Activated CD8-positive, alpha-beta memory T cell treated with anti-CD3 and anti-CD28 coated beads for 1 hour (primary cell): ENCODE measurements at places on chromosomes 1 and 21.

DNA sequence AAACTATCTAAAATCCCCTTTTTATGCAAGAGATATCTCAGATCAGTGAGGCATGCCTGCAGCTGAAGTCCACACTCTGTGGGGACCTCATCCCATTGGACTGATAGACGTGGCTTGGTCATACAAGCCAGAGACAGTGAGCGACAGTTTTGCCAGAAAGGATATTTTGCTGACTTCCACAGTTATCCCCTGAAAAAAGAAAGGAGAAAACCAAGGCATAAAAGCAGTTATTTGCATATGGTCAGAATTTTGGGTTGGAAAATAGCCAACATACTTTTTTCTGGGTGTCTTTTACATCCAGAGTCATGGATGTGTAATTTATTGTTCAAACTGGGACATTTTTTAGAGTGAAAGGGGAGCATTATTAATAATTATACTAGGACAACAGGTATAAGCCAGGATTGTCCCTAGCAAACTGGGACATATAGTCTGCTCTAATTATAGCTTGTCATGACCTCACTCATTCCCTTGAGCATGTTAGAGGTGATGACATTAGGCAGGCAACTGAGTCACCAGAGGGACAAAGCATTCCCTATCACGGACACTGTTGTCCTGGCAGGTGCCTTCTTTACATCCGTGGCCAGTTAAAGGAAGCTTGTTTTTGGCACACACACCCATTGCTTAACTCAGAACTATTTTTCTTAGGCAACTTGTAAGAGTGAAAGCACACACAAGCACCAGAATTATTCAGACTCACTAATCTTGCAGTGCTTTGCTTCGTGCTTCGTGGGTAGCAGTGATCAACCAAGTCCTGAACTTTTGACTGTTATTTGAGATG is 65.5 kb downstream of the PRRX1 start:
- no peak for DNase-seq

- no peak for DNase-seq
These were observed 75.4 kb downstream of the APP start for GRCh38 chr21:26095131-26095530.

DNA sequence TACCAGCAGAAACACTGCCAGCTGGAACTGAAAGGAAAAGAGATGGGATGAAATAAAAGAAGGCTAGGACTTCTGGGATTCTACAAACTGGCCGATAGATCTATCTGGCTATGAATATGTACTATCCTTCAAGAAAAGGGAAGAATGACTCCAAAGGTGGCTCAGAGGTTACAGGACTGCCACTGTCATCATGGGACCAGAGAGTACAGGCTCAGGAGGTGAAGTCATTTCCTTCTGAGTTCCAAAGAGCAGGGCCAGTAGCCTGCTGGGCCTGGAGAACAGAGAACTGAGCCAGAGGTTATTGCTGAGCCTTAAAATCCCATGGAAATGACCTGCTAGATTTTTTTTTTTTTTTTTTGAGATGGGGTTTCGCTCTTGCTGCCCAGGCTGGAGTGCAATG is 27.6 kb downstream of the ZNF496 start:
- no peak for DNase-seq

DNA sequence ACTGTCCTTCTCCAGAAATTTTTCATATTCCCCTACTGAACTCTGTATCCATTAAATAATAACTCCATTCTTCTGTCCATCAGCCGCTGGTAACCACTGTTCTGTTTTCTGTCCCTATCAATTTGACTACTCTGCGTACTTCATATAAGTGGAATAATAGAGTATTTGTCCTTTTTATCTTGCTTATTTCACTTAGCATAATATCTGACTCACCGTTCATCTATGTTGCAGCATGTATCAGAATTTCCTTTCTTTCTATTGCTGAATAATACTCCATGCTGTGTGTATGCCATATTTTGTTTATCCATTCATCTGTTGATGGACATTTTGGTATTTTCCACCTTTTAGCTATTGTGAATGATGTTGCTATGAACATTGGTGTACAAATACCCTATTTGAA is 71.9 kb downstream of the CEP350 start:
- no peak for DNase-seq
